ENCODE measurements at places on chromosomes 2 and 18.

- no peak for DNase-seq
Measured at GRCh38 chr18:12291690-12292089, 16.4 kb upstream of the TUBB6 start.

DNA sequence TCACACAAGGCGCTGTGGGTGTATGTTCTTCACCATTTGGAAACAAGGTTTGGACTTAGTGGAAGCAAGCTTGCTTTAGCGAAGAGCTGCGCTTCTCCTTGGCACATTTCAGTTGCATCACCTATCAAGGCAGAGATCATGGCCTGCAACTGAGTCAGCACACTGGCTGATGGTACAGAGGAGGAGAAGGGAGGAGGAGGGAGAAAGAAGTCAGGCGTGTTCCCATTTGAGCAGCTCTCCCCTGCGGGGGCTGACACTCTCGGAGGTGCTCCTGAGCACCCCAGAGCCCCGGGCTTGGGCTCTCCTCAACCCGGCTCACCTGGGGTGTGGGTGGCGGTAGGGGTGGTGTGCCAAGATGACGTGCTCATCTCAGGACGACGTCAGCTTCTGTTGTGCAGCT, 6.0 kb upstream of the SERPINB5 start:
- no peak for DNase-seq

GRCh38 chr2:16908656-16909055, 243.0 kb upstream of the CYRIA start:
- DNase-seq: no peak

DNA sequence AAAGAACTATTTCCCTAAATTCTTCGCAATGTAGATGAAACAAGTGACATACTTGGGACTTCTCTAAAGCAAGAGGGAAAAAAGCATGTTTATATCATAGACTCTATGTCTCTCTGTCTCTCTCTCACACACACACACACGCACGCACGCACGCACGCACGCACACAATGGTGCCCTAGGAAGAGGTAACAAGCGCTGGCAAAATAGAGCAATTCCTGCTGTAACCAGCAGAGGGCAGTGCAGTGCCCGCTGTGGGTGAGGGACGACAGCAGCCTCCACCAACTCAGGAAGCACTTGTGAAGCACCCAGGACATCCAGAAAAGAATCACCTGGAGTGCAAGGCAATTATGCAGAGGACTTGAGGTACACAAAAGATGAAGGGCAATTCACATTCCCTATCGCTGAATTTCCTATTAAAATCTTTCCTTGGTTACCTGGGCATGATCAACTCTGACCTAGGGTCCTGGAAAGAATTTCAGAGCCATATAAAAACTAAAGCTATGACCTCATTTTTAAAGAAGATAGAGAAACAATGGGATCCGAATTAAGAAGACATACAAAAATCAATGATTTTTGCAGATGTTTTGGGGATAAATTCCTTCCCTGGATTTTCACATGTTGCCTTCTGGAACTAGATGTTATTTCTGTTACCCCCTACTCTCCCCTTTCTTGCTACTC, 166.4 kb downstream of the PDE11A start:
- DNase-seq: peak; percentile 5

GRCh38 chr2:207711750-207712530, 500 bp downstream of the CCNYL1 start:
- DNase-seq: peak; percentile 14

DNA sequence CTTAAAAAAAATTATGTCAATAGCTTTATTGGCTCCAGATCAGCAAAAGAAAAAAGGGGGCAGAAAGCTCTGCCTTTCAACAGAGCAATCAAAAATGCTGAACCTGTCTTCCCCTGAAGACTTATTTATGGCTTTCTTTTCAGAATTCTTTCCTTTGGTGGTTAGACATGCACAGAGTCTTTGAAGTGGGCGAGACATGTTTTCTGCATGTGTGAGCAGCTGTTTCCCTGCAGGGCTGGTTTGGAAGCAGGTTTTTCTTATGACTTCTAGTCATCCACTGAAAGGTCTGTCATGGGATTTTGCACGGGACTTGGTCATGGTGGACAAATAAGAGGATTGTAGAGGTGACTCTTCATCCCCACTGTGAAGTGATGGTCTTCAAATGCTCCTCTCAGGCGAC, 160.3 kb downstream of the VAPA start:
- no peak for DNase-seq

DNA sequence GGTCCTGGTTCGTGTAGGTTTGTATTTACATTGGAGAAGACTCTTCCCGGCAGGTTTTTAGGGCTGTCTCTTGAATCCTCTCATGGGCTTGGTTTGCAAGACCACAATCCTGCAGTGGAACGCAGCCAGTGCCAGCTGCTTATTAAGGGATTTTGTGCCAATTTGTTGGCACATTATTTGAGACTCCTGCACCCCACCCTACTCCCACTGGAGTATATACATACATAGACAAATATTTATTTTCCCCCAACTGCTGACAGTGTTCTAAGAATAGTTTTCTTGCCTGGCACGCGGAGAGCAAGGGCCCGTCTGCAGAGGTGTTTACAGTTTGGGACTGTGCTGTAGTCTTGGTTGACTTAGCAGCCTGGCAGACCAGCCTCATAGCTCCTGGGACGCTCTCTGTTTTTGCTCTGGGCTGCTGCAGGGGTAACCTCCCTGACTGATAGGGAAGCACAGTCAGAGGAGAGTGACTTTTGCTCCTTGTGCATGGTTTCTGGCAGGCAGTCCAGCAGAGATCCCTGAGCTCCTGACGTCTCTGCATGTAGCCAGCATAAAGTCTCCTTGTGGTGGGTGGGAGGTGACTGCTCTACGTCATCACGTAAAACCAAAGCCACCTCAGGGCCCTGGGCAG, 1.9 kb downstream of the LDLRAD4 start:
- no peak for DNase-seq

GRCh38 chr2:181697571-181697970, 17.3 kb upstream of the NEUROD1 start:
- DNase-seq: no peak
